ENCODE measurements at places on chromosomes 2 and 18. TPM values are rescaled to one million over a fixed set of nuclear protein-coding genes. Genes with fewer than 3 reads are reported as not detected.

SEPTIN2 gene
- total RNA-seq = 461 TPM

TMEM163 gene
- 13.7 TPM for total RNA-seq

KLHL14 gene
- total RNA-seq = 2.9 TPM

AQP12B gene
- not detected for total RNA-seq

KRTCAP3 gene
- not detected for total RNA-seq

SIX3 gene
- total RNA-seq = not detected

C1QL2 gene
- total RNA-seq = 0.11 TPM

DPP10 gene
- total RNA-seq = 83.0 TPM

COBLL1 gene
- total RNA-seq = 23.7 TPM

RUFY4 gene
- 0.06 TPM for total RNA-seq

MATN3 gene
- 4.1 TPM for total RNA-seq

HMSD gene
- 1.2 TPM for total RNA-seq

EMILIN1 gene
- total RNA-seq = 46.2 TPM

EVA1A gene
- 2.2 TPM for total RNA-seq

BOK gene
- 26.4 TPM for total RNA-seq

CRIM1 gene
- total RNA-seq = 63.5 TPM

FSHR gene
- not detected for total RNA-seq

DCDC2C gene
- 0.99 TPM for total RNA-seq

BCL11A gene
- 29.5 TPM for total RNA-seq

TNFRSF11A gene
- 1.8 TPM for total RNA-seq

RNF125 gene
- total RNA-seq = 6.7 TPM

GCG gene
- not detected for total RNA-seq

UGT1A1 gene
- not detected for total RNA-seq

LOXL3 gene
- total RNA-seq = 10.5 TPM

ALK gene
- 4.2 TPM for total RNA-seq

C2orf66 gene
- 1.9 TPM for total RNA-seq

CD8B2 gene
- total RNA-seq = 0.40 TPM
